Thoracic aorta (tissue), 2 donors: ENCODE measurements at places on chromosomes 5 and 9.

DNA sequence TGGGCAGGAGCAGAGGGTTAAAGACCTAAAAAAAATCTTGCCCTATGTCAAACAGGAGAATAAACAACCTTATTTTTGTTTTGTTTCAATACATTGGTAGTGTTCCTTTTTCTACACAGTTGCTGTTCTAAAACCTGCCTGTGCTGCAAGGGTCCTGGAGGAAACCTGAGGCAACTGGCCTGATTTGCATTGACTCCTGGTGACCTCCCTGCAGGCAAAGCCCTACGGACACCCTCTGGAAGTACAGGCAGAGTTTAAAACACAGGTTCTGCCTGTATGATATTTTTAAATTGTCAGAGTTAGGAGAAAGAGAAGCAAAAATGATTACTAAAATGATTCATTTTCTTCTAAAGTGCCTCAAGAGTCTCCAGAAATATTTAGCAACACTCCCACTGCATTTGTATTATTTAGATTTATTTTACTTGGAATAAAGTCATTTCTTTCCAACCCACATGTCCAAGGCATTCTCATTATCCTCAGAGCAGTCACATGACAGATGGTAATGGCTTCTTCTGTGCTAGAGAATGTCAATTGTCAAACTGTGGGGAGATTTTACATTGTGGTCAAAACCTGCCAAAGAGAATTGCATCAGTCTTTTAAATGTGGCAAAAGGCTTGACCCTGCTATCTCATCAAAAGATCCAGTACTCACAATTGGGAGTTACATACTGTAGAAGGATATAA, 559.6 kb downstream of the CETN3 start:
- no peak for DNase-seq

DNA sequence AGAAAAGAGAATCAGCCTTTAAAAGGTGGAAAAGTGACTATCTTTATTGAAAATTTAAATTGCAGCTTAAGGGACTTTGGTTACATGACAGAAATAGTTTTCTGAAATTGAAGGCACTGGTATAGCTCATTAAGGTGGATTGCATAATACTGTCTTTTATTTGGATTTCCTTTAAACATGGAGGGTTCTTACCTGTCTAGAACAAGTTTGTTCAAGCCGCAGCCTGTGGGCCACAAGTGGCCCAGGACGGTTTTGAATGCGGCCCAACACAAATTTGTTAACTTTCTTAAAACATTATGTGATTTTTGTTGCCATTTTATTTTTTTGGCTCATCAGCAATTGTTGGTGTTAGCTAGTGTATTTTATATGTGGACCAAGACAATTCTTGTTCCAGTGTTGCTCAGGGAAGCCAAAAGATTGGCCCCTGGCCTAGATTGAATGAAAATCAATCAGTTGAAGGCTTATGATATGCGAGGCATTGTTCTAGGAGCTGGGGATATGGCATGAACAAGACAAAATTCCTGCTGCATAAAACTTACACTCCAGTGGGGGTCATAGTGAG, 18.0 kb downstream of the NNT start:
- DNase-seq, result no peak

GRCh38 chr9:99436616-99437015, 214.5 kb downstream of the SEC61B start:
- no peak for DNase-seq

- no peak for DNase-seq
Observed at GRCh38 chr5:141852448-141852847, 25.8 kb downstream of the PCDH1 start.

DNA sequence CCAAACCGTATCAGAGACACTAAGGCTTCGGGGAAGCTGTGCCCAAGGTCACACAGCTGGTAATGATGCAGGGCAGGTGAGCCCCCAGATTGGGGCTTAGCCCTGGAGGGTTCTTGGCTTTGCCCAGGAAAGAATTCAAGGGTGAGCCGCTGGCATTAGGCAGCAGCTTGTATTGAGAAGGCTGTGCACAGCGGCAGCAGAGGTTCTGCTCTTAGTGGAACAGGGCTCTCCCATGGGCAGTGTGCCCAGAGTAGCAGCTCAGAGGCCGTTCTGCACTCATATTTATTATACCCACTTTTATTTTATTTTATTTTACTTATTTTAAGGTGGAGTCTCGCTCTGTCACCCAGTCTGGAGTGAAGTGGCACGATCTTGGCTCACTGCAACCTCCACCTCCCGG, 85.8 kb upstream of the IER5L start:
- DNase-seq, result no peak

DNA sequence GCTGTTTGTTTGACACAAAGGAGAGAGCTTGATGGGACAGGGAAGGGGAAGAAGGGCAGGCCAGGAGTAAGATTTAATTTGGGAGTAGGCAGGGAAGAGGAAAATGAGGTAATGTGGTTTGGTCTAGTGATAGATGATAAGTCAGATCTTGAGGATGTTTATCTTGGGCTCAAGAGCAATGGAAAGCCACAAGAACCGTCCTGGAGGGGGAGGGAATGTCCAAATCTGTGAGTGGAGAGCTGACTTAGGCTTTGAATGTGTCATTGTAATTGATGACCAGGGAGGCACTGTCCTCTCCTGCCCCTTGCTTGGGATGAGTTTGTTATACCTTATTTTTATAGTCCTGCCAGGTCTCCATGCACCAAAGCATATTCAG, 37.5 kb downstream of the MAMDC2 start:
- no peak for DNase-seq

- no peak for DNase-seq
Observed at GRCh38 chr5:136208916-136209315, 16.0 kb upstream of the SMIM32 start.

GRCh38 chr5:38722918-38723317, 122.9 kb upstream of the OSMR start:
- no peak for DNase-seq

DNA sequence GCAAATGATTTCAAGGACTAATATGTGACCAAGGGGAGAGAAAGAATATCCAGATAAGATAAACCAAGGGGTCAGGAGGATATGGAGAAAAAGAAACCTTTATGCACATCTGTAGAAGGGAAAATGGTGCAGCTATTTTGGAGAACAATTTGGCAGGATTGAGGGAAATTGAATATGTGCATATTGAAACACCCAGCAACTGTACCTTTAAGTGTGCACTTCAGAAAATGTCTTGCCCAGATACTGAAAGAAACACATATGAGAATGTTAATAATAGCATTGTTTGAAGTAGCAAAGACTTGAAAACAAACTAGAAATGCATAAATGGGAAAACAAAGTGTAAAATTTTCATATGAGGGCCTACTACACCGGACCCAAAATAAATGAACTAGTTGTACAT, 599.6 kb downstream of the PSAT1 start:
- DNase-seq, result no peak

DNA sequence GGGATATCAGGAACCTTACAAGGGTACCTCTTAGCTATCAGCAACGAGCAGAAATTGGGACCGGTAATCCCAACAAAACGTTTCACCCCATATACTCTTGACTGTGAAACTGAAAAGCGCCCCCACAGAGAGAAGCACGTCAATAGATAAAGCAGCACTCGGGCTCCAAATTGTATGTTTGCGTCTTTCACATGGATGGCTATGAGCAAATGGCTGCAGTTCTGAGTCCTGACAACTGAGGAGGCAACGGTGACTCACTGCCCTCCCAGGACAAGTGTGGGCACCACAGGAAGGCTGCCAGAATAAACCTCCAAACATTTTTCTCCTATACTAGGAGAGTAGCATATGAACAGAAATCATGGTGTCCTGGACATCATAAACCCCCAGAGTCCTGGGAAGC, 36.6 kb downstream of the SEMA4D start:
- DNase-seq, result no peak

DNA sequence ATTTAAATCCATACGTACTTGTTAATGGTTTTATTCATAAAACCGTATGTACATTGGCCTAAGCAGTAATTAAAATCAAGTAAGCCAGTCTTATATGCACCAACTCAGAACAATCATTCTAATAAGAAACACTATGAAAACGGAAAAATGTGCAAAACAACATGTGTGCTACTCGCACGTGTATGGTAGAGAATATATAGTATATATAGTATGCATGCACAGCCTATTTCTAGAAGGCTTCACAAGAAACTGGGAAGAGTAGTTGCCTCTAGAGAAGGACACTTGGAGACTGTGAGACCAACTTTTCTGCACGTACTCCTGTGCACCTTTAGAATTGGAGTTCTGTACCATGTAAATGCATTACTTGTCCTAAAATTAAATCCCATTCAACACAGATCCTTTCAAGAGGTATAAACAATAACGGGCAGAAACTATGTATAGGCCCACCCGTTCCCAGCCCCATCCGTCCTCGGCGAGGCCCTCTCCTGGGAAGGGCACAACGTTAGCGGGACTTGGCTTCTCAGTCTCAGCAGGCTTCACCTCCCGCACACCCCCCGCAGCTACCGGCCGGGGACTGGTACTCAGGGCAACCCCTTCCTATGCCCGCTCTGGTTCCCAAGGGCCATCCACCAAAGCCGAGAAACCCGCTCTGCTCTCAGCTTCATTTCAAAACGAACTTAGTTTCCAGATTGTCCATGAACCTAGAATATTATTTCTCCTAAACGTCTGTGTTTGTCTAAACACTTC, 2.0 kb downstream of the CDC14B start:
- DNase-seq, result no peak

DNA sequence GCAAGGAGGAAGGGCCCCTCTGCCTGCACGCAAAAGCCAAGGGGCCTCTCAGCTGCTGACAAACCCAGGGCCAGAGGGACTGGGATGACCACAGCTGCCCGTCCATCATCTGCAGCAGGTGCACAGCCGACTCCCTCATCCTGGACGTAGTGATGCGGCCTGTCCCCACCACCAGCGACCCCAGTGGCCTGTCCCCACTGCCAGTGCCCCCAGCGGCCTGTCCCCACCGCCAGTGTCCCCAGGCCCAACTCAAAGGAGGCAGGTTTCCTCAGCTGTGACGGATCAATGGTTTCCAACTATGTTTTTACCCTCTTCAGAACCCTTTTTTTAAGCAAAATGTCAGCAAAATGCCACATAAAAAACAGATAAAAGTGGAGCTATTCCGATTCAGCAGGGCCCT, 62.5 kb downstream of the VAV2 start:
- no peak for DNase-seq

GRCh38 chr5:127673117-127673800, 24.4 kb downstream of the CTXN3 start:
- no peak for DNase-seq

- no peak for DNase-seq
Observed at GRCh38 chr9:33445389-33446239, 1.8 kb downstream of the AQP3 start.

DNA sequence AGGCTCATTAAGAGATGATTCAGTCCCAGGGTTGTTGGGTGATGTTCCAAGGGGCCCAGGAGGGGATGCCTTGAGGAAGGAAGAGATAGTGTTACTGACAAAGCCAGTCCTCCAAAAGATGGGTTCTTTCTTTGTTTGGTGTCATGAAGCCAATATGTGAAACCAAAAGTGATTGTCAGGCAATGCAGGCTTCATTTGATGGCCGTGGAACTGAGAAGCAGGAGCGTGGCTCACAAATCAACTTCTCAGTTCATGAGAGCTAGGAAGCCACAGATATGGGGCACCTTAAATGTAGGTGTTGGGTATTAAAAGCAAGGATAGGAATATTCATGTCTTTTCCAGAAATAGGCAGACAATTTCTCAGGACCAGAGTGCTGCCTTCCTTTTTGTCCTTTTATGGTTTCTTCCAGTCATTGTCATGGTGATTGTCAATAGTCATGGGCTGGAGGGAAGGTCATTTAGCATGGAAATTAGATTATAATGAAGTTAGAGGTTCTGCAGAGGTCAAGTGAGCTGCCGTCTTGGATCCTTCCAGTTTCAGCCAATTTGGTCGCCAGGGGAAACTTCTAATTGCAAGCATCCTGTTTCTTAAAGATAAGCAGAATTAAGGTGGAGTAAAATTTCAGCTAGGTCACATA, 393.0 kb downstream of the NTRK2 start:
- no peak for DNase-seq

- no peak for DNase-seq
Observed at GRCh38 chr5:18216016-18216415, 581.8 kb downstream of the TAF11L14 start.

DNA sequence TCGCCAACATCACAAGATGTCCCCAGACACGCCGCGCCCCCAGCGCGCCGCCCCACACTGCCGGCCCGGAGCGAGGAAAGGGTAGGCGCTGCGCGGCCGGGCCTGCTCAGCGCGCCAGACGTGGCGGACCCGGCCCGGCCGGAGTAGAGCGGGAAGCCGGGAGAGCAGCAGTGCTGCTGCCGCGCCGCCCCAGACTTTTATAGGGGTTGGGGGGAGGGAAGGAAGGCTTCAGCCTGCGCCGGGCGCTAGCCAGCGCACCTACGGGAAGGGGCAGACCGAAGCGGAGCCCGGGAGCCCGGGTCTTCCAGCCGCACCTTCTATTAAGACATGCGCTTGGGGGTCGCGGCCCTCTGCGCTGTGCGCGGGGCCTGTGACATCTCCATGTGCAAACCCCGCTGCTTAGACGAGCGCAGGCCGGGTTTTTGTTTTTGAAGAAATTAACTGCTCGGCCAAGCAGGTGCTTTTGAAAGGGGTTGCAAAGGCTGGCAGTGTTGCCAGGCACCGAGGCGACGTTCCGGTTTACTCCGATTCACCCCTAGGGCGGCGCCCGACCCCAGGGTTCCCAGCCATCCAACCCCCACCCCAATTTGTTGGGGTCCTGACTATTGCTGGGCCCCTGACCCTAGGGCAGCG, 353 bp upstream of the PAX5 start:
- no peak for DNase-seq

- no peak for DNase-seq
Observed at GRCh38 chr9:18996211-18996610, 36.8 kb downstream of the SAXO1 start.

DNA sequence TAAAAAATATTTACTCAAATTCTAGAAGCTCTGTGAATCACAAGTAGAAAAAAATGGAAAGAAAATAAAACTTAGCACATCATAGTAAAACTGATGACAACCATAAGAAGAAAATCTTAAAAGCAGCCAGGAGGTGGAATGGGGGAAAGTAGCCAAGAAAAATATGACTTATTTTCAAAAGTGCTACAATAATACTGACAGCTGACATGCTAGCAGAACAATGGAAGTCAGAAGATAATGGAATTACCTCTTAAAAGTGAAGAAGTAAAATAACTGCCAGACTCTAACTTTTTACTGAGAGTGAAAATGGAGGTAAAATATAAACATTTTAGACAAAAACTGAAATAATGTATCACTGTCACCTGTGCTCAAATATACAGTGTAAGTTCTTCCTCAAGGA, 532.2 kb upstream of the SGCD start:
- DNase-seq, result no peak

GRCh38 chr9:35749515-35750255, 598 bp downstream of the RGP1 start:
- no peak for DNase-seq

- DNase-seq, result no peak
Observed at GRCh38 chr5:115469904-115470516, 74.6 kb downstream of the FEM1C start.

DNA sequence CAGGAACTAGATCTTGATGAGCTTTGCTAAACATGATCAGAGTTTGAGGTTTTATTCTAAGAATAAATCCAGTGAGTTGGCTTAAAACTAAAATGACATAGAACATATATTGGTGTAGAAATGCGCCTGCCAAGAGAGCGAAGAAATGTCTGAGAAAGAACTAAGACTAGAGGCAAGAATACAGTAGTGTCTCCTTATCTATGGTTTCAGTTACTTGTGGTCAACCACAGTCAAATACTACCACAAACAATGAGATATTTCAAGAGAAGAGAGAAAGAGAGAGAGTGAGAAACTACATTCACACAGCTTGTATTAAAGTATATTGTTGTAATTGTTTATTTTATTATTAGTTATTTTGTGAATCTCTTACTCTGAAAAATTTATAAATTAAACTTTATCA, 254.4 kb upstream of the CDH10 start:
- no peak for DNase-seq

GRCh38 chr5:152584103-152584502, 179.0 kb upstream of the NMUR2 start:
- no peak for DNase-seq
